ENCODE measurements at places on chromosomes 4 and X.

DNA sequence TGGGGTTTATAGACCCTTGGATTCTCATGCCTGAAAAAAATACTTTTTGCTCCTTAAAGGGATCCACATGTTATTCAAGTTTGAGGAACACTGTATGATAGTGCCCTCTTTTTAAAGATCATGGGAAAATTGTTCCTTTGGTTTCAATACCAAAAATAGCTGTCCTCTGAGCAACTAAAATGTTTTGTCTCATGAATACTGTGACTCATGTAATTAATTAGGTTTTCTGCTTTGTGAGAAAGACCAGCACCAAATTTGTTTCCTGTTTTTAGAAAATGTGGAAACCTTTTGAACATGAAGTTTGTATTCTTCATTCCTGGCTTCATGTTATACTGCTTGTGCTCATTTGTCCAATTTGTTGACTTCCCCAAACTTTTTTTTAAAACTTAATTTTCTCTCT, 127.6 kb upstream of the SH3RF1 start:
- DNase-seq, result no peak

DNA sequence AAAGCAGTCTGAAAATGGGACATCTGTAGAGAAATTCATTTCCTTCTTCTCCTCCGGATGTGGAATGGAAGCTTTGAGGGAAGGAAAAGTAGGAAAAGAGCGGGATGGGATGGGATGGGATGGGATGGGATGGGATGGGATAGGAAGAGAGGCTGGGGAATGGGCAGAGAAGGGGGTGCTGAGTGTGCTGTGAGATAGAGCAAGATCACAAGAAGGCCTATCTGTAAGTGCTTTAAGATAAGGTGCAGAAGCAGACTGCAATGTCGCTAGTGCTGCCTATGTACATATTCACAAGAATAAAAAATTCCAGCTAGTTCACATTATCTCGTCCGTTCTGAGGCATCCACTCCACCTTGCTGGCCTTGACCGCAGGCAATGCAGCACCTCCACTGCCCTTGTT, 86.2 kb downstream of the IRF2 start:
- DNase-seq, result no peak

GRCh38 chrX:114097427-114097826, 486.5 kb upstream of the HTR2C start:
- no peak for DNase-seq

DNA sequence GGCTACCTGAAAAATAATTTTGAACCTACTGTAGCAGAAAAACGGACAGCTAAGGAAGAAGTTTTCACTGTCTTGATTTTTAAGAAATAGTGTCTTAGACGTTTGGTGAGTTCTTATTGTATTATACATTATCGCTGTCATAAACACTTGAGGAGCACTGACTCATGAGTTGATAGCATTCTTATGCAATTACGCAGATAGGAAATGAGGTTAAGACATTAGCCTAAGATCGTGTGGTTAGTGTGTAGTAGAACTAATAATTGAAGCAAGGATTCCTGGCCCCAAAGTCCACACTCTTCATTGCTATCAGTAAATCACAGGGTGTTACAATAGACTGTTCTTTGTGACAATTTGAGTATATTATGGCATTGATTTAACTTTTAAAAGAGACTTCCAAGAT, 238.1 kb downstream of the ARAP2 start:
- DNase-seq, result no peak

GRCh38 chr4:56271131-56271530, 116.2 kb downstream of the AASDH start:
- no peak for DNase-seq

Measured in thoracic aorta (tissue), 2 donors.